T1000 (cell line): ENCODE measurements at places on chromosomes 6 and 20.

- no peak for DNase-seq
Observed at GRCh38 chr20:18414140-18414539, 52.7 kb downstream of the DZANK1 start.

GRCh38 chr6:119470893-119471542 lies 121.5 kb upstream of the MAN1A1 start:
- DNase-seq: no peak

DNA sequence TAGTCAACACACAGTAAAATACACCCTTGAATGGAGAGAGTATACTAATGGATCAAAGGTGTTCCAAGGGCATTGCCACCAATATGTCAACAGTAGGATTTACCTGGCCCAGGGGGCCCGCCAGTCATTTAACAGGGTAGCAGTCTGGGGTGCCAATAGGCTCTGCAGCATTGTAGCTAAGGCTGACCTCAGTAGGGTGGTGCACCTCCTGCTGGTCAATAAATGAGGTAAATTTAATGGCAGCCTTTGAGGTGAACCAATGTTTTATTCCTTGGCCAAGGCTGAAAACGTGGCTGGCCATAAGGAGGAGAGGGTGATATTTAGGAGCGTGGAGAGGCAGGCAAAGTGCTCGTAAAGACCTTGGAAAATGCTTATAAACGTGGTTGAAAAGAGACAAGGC lies 147.2 kb downstream of the RPS12 start:
- DNase-seq: no peak

DNA sequence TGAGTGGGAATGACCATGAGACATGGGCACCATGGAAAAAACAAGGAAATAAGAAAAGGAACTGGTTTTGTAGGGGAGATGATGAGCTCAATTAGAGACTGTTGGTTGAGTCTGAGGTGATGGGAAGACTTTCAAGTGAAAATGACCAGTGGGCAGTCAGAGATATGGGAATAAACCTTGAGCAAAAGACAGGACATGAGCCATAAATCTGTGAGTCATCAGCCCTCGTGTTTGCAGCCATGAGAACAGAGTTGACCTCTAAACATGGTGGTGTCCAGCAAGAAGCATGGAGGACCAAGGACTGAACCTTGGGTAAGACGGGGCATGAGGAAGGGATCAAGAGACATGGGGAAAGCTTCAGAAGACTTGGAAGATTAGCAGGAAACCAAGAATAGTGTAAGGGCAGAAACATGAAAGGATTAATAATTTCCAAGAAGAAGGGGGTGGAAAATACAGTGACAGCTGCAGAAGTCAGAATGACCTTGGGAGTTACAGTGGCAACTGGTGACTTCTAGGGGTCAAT lies 280.6 kb upstream of the PRDM1 start:
- no peak for DNase-seq

DNA sequence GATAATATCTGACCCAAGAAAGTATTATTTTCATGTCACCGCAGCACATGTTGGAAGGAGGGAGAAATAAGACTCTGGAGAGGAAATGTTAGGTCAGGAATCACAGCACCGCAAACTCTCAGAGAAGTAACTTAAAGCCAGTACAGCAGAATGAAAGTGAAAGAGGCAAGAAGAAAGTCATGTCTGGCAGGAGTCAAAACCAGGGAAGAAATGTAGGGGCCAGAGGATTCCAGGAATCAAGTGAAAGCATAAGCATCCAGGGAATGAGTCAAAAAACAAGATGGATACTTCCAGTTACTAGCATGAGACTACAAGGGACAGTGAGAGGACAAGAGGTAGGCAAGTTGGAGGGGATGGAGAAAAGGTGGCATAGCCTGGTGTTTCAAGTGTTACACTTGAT lies 80.4 kb downstream of the AK9 start:
- no peak for DNase-seq

DNA sequence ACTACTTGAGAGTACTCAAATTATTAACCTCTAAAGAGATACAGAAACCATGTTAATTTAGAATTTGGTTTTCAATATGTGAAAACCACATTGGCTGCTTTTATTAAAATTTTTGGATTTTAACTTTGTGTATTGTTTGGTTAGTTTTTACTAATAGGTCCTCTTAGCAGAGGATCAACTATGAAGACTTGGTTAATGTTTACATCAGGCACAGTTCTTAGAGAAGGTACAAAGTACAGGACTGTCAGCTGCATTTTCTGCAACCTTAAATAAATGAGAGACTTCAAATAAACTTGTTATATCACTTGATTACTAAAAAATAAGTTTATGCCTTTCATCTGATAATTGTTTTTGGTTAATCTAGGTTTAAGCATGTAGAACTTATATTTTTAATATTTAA lies 89.1 kb downstream of the PHF3 start:
- DNase-seq: no peak

DNA sequence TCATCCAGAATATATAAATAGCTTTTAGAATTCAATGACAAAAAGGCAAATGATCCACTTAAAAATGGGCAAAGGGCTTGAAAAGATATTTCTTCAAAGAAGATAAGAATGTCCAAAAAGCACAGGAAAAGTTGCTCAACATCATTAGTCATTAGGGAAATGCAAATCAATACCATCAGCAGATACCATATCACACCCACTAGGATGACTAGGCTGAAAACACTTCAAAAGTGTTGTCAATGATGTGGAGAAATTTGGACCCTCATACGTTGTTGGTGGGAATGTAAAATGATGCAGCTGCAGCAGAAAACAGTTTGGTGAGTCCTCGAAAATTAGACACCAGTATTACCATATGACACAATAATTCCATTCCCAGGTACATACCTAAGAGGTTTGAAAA lies 303.6 kb upstream of the SLC35B3 start:
- no peak for DNase-seq

GRCh38 chr20:4511776-4512175 lies 209.9 kb upstream of the PRND start:
- no peak for DNase-seq
